ENCODE measurements at places on chromosomes 12 and 14.
A peak's percentile ranks its signal among the peaks of the same experiment; 100 is the strongest.

DNA sequence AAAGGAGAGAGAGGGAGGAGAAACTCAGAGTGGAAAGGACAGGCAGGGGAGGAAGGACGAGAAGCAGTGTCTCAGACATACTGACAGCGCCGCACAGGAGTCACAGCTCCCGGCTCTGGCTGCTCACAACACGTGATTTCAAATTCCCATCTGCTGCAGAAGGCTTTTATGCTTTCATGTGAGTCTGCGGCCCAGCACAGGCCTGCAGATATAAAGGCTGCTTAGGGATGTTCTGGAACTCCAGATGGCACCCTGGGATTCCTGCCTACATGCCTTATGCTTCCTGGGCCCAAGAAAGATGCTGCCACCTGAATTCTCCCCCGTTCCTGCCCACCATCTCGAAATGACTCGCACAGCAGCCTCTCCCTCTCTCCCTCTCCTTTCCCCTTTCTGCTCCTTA, 89.6 kb downstream of the NUAK1 start:
- no peak for DNase-seq

DNA sequence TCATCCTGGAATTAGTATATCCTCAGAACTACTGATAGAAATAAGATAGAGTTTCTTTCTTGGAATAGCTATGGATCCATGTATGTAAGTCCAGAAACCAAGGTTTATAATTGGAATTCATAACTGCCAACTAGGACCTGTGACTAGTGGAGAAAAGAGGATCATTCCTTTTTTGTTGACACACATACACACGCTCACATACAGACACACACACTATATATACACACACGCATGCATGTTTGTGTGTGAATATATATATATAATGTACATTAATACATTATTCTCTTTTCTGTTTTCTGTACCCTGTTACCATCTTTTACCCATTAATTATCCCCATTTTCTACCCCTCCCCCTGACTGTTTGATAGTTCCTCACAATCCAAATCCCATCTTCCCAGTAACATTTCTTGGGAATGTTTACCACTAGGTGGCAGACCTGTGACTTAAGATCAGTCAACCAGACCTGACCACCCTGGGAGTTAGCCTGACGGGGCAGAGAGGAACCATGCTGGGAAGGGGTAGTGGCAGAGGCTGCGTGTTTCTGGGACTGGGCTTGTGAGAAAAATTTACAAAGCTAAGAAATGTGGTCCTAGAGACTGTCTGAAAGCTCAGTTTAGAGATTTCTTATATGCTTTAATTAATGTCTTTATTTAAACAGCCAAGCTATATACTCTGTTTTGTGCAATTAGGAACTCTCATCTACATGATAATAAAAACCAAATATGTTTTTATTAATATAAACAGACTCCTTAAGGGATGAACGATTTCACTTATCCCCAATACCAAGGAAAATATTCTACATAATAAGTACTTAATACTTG, 308.0 kb downstream of the PPFIA2 start:
- DNase-seq = no peak

DNA sequence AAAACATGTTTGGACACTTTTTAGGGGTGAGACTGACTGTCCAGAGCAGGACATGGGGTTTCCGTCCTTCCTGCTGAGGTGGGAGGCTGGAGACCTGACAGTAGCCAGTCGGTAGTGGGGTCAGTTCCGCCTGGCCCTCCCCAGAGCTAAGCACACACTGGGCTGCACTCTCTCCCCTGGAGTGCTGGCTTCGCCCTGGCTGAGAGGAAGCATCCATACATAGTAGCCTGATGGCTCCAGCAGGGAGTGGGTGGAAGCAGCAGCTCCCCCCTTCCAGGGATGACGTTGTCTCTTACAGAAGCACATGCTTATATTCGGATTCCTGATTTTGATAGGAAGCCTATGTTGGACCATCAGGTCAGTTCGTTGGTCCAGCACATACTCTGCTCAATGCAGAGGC, 40.4 kb downstream of the SFSWAP start:
- DNase-seq = no peak

DNA sequence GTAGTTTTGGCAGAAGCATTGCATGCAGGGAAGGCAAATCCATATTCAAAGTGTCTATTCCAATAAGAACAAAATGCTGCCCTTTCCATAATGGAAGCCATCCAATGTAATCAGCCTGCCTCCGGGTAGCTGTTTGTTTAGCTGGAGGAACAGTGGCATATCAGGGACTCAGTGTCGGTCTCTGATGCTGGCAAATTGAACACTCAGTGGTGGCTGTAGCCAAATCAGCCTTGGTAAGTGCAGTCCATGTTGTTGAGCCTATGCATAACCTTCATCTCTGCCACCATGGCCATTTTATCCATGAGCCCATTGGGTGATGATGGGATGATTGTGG, 147.8 kb upstream of the MAX start:
- DNase-seq = no peak

DNA sequence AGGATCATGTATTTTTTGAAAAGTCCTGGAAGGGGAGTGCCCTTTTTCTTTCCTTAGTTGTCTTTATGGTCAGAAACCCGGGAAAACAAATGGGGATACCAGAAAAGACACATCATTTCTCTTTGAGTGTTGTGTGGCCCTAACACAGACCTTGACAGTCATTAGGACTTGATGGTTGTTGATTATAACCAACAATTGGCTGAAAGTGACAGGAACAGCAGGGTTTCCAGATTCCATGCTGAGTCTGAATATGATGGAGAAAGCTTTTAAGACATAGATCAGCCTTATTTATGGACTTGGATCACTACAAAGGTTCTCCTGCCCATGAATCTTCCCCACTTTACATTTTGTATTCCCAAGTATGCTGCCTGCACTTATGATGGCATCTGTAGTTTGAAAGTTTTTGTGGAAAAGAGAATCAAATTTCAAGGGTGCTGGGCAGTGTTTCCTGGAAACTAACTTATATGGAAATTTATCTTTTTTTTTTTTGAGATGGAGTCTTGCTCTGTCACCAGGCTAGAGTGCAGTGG, 30.4 kb downstream of the POLR3B start:
- DNase-seq = no peak

GRCh38 chr14:34111953-34112352, 161.1 kb upstream of the EGLN3 start:
- no peak for DNase-seq

DNA sequence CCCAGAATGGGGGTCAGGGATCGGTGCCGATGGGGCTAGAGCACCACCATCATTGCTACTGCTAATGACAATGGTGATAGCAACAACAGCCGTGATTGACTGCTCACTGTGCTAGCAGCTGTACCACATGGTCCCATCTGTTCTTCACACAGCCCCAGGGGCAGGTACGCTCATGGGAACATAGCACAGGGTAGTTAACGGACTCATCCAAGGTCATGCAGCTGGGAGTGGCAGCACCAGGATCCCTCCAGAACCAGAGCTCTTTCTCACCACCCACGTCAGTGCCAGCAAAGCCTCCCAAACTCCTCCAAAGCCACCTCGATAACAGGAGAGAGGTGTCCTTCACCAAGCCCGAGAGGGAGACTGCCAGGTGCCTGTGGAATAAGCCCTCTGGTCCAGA, 11.2 kb upstream of the DYNC1H1 start:
- no peak for DNase-seq

DNA sequence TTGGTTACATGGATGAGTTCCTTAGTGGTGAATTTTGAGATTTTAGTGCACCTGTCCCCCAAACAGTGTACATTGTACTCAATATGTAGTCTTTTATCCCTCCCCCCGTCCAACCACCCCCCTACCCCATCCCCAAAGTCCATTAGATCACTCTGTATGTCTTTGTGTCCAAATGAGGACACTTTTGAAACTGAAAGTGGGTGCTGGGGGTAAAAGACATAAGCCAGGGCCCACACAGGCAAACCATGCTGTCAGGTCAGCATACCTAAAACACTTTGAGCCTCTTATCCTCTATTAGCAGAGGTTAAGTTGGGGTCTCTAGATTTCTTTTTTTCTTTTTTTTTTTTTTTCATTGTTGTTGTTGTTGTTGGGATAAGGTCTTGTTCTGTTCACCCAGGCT, 31.3 kb upstream of the KICS2 start:
- DNase-seq = no peak

DNA sequence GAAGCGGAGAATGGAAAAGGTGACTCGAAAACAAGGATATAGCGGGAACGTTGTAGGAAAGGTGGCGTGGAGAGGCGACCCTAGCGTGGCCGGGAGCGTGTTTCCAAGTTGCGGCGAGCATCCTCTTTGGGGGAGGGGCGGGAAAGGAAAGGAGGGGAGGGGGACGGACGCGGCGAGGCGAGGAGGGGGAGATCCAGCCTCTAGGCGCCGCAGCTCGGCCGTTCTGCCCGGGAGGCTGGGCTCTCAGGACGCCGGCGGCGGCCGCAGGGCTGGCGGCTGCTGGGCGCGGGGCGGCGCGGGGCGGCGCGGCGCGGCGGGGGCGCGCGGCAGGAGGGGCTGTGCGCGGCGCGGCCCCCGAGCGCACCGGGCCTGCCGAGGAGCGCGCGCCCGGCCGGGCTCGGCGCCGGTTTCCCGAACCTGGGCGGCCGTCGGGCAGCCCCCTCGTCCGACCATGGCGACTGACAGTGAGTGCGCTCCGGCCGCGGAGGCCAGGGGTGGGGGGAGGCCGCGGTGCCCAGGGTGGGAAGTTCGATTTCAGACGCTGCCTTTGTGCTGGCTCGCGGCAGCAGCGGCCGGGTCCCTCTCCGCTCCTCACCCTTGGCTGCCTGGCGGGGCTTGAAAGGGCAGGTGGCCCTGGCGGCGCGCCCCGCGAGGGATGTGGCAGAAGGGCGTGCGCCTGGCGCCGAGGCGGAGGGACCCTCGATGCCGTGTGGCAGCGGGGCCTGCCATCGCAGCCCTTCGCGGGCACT, 50.3 kb downstream of the SNAPC1 start:
- DNase-seq = no peak

DNA sequence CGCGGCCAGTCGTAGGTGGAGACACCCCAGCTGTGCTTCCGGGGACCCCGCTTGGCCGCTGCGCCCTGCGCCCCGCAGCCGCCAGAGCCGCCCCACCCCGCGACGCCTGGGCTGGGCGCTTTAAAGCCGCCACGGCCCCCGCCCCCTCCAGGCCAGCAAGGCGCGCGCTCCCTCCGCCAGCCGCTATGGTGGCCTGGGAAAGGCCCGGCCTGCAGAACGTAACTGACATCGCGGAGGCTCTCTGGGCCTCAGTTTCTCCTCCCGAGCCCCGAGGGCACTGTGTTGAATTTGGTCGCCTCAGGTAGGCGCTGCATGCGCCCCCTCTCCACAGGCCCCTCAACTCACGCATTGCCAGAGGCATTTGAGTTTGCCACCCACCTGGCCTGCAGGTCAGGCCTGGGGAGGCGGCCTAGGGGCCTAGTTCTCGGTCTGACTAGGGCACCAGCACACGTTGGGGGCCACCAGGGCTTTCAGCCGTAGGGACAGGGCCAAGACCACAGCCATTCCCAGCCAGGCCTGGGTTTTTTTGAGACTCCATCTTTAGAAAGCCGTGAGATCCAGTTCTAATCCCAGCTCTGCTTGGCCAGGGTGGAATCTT, at the start of gene NGB:
NGB (minus strand) TSS at position 94 of the 598 bp plus-strand sequence. CDS start 269 bp downstream, outside the sequence.
- DNase-seq = no peak

DNA sequence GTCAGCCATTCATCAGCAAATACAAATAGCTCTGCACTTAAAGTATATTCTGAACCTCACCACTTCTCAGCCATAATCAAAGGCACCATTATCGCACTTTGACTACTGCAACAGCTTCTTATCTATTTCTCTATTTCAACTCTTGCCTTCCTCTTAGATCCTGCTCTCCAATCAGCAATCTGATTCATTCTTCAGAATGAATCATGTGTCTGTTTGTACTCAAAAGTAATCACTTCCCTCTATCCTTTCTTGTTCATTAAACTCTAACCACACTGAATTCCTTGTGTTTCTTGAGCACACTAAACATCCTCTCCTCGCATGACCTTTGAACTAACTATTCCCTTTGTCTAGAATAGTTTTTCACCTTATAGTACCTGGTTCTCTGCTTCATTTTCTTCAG, 12.8 kb upstream of the OR4E1 start:
- DNase-seq = no peak

GRCh38 chr14:73209953-73210352, 27.4 kb upstream of the PAPLN start:
- no peak for DNase-seq

- DNase-seq = no peak
Measured at GRCh38 chr12:56098592-56098991, 5.8 kb upstream of the PA2G4 start.

DNA sequence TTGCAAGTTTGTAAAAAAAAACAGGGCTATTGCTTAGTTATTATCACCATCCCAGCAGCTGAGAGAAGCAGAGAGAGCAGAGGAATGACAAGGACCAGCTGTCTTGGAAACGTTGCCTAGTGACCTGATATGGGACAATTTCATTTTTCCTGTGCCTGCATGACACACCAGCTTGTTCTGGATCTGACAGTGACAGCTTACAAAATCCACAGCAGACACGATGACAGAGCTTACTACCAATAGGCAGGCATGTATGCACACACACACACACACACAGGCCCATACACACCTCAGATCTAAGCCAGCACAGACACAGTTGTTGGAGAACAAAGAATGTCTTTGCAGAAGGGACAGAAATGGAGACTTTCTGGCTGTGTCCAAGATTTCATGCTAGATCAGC, 25.4 kb downstream of the HSPB8 start:
- no peak for DNase-seq

- peak; percentile 80 for DNase-seq
Measured at GRCh38 chr12:46372544-46373300, at the start of gene SLC38A2. SLC38A2 (minus strand) TSS chr12:46372773; CDS start chr12:46371293, 1,480 bp downstream.

DNA sequence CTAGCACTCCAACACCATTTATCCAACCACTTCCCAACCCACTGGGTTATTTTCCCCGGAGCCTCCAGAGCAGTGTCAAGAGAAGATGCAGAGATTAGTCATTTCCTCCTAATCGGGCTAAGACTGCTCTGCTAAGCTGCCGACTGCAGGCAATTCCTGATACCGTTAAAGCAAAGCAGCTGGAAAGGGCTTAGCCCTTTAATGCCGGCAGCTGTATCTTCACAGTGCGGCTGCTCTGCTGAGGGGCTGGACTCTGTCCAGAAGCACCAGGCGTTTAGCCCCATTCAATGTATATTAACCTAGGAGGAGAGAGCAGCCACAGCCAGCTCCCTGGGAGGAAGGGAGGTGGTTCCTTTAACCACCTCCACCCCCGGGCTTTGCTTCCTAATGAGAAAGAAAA, 11.1 kb downstream of the AQP6 start:
- DNase-seq = no peak

DNA sequence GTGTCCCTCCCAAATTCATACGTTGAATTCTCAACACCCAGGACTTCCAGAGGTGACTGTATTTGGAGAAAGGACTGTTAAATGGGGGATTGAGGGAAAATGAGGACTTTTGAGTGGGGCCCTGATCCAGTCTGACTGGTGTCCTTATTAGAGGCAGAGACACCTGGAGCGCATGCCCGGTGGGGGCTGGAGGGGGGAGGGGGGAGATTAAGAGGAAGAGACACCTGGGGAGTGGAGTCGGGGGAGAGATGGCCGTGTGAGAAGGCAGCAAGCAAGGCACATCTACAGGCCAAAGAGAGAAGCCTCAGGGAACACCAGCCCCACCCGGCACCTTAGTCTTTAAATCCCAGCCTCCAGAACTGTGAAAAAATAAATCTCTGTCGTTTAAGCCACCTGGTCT, 209.7 kb downstream of the SLC41A2 start:
- DNase-seq = no peak

- DNase-seq = no peak
Measured at GRCh38 chr12:79407671-79408622, 282.8 kb downstream of the PAWR start.

Measured in KG1 (cell line).